ENCODE measurements at places on chromosomes 5 and 9.

GRCh38 chr9:109286571-109286977 lies 34.3 kb downstream of the EPB41L4B start:
- DNase-seq, result peak; percentile 65

DNA sequence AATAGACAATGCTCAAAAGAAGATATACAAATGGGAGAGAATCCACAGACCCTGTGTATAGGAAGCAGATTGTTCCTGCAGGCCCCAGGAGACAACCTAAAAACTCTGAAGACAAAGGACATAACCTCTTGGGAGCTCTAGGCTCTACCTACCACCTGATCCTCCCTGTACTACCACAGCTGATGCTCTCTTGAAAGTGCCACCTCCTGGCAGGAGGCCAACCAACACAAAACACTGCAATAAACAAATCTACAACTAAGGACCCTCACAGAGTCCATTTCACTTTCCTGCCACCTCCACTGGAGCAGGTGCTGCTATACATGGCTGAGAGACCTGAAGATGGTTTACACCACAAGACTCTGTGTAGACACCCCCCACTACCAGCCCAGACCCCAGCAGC lies 49.0 kb downstream of the STARD4 start:
- no peak for DNase-seq

DNA sequence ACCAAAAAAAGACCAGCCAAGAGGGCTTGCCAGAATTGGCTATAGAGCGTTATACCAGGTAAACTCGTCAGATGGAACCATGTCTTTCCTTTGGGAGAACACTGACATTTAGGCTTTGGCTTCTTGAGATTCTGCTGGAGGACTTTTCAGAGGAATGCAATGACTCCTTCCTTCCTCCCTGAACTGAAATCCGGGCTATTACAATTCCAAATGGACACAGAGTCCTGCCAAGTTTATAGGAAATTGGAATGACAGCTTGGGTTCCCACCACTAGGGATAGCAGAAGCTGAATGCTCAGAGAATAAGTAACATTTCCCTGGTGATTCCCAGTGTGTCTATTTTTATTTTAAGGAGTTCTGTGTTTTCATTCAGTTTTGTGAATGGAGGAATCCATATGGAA lies 143.0 kb downstream of the FGF1 start:
- DNase-seq, result no peak

DNA sequence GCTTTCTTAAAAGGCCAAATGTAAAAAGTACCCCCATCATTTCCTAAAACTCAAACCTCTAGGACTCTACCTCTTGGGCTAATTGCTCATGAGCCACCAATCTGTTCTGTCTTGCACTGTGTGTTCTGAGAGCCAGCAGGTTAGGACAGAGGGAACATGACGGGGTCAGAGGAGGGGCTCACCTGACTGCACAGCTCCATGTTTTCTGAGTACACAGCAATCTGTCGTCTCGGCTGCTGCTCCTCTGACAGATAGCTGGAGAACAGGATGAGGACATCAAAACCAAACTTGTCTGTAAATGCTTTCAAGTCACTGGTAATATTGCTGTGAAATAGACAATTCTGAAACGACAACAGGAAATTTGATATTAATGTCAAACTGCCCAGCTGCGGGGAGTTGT lies 50.9 kb upstream of the PCA3 start:
- no peak for DNase-seq

DNA sequence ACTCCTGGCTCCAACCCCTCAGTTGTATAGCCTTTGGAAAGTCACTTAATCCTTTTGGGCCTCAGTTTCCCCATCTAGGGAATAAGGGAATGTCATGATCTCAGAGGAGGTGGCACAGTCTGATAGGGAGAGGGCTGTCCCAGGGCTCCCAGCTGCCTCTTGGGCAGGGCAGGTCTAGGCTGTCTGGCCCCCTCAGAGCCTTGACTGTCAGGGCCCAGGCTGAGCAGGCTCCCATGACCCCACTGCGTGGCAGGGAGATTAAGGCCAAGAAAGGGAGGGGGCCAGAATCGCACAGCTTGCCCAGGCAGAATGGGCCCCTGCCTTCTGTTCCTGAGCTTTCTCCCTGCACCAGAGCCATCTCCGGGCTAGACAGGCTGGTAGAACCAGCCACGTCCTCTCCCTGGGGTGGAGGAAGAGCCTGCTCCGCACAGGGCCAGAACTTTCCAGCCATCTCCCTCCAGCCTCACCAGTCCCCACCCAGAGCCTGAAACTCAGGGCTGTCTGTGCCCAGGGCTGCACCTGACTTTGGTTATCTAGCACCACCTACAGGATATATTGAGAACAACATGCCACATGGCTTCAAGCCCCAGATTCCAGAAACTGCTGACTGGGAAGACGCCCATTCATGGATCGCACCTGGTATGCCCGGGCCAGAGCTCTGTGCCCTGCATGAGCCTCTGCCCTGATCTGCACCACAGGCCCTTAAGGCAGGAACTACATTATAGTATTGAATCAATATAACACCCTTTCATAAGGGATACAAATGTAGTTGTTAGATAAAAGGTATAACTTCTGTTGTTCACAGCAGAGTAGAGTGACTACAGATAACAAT lies 32.1 kb downstream of the NAIF1 start:
- DNase-seq, result peak; percentile 78

GRCh38 chr9:92649007-92649406 lies 20.9 kb downstream of the IPPK start:
- DNase-seq, result no peak

GRCh38 chr5:147361441-147362175 lies 126.8 kb downstream of the STK32A start:
- DNase-seq, result no peak

DNA sequence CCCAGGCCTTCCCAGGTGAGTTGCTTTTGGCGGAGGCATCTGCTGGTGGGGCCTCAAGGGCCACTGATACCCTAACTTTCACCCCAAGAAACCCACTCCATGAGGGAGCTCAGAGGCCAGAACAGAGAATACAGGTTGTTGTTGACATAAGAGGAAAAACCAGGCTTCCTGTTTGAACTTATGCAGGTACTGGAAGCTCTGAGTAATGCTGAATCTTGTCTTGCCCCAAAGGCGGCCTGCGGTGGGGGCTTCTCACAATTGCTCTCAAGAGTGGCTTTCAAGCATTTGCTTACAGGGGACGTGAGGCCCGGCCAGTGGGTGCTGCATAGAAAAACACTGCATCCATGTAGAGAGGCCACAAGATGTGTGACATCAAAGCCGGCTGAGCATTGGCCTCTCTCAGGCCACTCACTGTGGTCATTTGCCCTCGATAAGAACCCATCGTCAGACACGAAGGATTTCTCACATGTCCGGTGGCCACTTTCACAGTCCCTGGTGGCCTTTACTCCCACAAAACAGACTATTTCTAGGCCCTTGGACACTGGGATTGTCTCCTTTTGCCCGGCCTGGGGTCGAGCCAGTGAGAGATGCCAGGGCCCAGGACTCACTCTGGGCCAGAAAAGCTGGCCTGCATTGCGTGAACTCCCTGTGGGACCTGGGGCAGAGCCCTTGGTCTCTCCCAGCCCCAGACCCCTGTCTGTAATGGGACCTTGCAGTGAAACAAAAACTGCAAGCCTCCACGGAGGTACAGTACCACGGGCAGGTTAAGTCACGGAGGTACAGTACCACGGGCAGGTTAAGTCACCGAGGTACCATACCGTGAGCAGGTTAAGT lies 34.5 kb upstream of the TCF7 start:
- DNase-seq, result no peak

GRCh38 chr9:12554636-12555035 lies 138.5 kb upstream of the TYRP1 start:
- DNase-seq, result no peak

GRCh38 chr9:34993502-34994259 lies 4.1 kb downstream of the DNAJB5 start:
- DNase-seq, result peak; percentile 35

DNA sequence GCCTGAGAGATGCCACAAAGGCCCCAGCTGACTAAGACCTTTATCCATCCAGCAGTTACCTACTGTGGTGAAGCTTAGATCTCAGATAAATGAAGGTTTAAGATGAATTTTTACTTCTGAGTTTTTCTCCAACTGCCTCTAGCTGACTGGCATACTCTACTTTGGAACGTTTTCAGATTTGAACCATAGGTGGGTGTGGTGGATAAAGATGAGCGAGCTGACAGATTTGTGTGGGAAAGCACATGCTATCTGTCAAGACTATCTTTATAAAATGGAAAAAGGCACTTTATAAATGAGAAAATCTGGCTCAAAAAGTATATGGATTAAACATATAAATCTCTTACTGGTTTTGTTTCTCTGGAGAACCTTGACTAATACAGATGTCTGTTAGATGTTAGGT lies 160.8 kb downstream of the MCTP1 start:
- DNase-seq, result no peak

- no peak for DNase-seq
These were observed 19.3 kb downstream of the BICD2 start for GRCh38 chr9:92745331-92745730.

DNA sequence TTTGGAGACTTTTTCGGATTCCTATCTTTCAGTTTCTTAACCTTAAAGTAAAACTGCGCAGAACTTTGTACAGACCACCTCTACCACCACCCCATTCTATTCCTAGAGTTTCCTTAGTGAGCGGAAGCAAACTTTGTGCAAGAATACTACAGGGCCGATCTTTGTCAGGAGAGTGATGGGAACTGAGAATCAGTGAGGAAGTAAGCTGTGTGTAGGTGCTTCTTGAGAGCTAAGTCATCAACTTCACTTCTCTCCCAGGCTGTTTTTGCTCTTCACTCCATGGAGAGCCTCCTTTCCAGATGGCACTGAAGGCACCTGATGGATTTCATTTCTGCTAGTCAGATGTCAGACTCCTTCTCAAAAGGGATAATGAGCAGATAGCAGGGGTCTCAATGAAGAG lies 127.3 kb downstream of the SPATA31D1 start:
- DNase-seq, result no peak

- DNase-seq, result no peak
These were observed 256.0 kb downstream of the DOCK8 start for GRCh38 chr9:470552-471194.

GRCh38 chr9:123453831-123454321 lies 97.9 kb downstream of the CRB2 start:
- DNase-seq, result no peak

DNA sequence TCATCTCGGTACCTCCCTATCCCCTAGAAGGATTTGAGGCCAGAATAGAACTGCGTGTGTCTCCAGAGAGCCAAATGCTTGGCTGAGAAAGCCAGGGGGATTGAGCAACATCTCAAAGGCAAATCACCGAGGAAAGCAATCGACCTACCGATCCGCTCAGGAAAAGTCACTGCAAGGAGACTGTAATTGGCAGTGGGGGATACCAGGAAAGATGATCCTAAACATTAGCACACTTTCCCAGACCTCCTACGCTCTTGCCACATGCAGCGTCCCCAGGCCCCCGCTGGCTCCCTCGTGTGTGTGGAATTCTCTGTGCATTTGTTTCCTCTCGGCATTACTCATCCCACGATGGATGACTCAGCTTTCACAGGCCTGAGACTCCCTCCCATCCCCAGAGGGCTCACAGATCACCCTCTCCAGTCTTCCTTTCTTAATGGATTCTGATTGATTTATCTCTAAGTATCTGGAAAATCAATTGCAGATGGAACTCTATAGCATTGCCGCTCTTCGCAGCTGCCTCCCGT lies 82.2 kb upstream of the ICE1 start:
- DNase-seq, result no peak

All from upper lobe of left lung (tissue), 6 donors.